ENCODE measurements at places on chromosomes 4 and X.

DNA sequence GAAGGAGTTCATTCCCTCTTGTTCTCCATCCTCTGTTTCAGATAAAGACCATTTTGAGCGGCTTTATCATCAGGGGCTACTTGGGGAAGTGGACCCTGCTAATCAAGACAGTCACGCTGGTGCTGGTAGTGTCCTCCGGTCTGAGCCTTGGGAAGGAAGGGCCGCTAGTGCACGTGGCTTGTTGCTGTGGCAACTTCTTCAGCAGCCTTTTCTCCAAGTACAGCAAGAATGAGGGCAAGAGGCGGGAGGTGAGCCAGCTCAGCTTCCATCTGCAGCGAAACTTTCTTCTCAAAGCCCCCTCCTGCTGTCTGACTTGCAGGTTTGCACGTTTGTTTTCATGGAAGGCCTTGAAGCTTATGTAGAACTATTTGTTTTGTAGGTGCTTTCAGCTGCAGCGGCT lies 49.5 kb downstream of the CLCN4 start:
- ATAC-seq, result no peak

GRCh38 chr4:87680271-87680670 lies 30.2 kb downstream of the DMP1 start:
- no peak for ATAC-seq

GRCh38 chr4:46946919-46947536 lies 38.0 kb upstream of the COX7B2 start:
- ATAC-seq, result peak; percentile 46

- no peak for ATAC-seq
Observed at GRCh38 chr4:5611750-5612149, 96.6 kb downstream of the EVC2 start.

DNA sequence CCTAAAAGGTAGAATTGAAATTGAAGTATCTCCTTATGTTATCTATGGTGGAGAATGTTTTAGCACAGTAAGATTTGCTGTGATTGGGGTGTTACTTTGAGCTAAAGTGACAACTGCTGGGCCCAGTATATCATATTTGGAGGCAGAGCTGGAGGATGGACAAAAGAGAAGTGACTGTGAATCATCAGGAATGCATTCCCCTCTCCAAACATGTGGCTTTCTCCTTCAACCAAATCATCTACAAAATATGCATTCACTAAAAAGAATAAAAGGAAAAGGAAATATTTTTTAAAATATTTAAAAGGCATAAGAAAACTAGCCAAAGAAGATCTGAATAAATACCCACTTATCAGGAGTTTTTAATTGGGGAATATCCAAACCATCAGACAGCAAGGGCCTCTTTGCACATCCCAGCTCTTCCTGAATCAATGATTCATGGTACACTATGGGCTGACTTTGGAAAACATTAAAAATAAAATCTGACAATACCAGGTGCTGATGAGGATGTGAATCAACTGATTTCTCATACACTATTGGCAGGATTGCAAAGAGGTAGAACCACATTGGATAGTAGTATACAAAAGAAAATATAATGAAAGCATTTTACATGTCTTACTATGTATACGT lies 671.7 kb upstream of the NR3C2 start:
- ATAC-seq, result no peak

GRCh38 chrX:152600853-152601633 lies 36.7 kb upstream of the GABRQ start:
- peak; percentile 99 for ATAC-seq
